ENCODE measurements at places on chromosomes 1 and 21.

- DNase-seq: no peak
Measured at GRCh38 chr1:97976801-97977200, 56.0 kb upstream of the DPYD start.

GRCh38 chr1:231163830-231164427 is 2.1 kb downstream of the TRIM67 start:
- DNase-seq: no peak

- peak; percentile 37 for DNase-seq
Measured at GRCh38 chr1:15848143-15848928, 829 bp downstream of the SPEN start.

- DNase-seq: no peak
Measured at GRCh38 chr1:66246351-66247269, 287.3 kb upstream of the SGIP1 start.

DNA sequence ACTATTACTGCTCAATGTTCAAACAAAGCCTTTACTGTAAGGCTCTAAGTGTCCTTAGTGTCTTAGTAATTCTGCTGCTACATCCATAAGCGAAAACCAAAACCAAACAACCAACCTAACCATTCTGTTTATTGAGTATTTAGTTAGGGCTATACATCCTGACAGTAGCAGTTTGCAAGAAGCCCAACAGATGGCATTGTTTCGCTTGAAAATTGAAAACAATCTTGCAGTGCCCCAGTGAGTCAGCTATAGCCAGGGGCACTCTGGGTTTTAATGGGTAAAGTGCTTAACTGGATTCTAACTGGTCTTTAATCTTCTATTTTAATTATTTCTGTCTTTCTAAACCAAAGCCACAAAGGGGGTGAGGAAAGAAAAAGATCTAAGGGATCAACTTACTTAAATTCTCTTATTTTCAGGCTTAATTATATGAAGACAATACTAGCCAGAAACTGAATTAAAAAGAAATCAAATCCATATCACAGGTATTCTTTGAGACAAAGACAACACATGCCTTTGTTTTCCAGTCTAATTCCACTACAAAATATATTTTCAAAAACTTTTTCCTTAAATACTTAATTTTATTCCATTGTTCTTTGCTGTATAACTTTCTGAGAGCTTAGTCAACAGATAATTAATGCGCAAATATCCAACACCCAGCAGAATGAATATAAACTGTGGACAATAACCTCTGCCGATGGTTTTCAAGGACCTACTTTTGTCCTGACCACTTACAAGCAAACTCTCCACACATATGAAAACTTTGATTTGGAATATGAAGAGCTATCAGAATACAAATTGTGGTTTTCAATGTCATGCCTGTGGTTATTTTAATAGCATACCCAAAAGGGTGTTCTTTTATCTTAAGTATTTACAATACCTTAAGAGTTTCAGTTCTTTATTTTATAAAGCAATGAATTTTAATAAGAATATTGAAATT is 15.2 kb downstream of the POGZ start:
- DNase-seq: peak; percentile 23

DNA sequence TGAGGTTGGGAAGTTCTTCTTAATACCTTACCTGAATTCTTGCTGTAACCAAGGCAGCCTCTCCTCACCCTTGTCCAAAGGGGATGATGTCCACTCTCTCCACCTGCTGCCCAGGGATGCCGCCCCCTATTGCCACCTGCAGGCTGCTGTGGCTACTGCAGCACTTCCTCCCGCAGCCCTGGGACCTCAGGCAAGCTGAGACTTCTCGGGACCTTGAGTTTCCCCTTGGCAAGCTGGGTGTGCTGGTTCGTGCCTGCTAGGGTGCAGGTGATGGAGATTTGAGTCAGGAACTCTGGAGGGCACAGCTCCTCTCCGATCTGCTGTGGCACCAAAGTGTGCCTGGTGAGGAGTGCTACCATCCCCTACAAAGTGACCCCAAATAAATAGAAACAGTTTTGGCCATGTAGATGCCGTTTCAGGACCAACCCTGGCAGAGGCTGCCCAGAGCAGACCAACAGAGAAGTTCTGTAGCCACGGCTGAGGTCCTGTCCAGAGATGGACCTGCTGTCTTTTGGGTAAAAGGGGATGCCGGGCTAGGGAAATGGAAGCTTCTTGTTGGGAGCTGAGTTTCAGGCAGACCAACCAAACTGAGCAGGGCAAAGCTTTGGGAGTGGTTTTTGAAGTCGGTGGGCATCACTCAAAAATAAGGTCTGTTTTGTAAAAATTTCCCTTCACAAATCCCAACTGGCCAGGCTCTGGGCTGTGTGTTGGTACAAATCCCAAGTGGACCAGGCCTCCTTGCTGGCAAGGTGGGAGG is 31.7 kb downstream of the RUNX3 start:
- no peak for DNase-seq

GRCh38 chr1:19124273-19124672 is 85.8 kb downstream of the UBR4 start:
- DNase-seq: no peak

GRCh38 chr1:14486401-14487201 is 111.9 kb upstream of the KAZN start:
- DNase-seq: no peak

- no peak for DNase-seq
Measured at GRCh38 chr1:72606216-72606810, 324.0 kb upstream of the NEGR1 start.
